ENCODE measurements at places on chromosomes 12 and 14.

GRCh38 chr12:44993161-44993560 is 57.7 kb downstream of the DBX2 start:
- no peak for DNase-seq

GRCh38 chr12:96197503-96198272 is 3.5 kb downstream of the ELK3 start:
- no peak for DNase-seq

DNA sequence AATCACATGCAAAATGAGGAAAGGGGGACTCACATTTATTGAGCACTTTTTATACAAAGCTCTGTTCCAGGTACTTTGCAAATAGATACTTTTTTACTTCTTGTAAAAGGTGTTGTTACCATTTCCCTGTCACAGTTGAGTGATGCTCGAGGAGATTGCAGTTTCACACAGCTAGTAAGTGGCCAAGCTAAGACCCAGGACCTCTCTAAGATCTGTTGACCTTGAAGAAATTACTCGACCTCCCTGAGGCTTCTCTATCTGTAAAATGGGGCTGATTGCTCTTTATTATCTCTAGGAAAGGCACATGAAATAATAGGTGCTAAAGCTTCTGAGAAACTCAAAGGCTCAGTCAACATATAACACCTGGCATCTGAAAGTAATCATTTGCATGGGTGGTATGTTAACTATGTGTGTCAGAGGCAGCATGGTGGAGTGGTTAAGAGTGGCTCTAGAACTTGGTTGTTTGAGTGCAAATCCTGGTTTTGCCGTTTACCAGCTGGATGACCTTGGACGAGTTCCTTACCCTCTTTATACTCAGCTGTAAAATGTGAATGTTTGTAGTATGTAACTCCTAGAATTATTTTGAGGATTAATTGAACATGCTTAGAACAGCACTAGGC is 41.5 kb downstream of the IFT81 start:
- no peak for DNase-seq

DNA sequence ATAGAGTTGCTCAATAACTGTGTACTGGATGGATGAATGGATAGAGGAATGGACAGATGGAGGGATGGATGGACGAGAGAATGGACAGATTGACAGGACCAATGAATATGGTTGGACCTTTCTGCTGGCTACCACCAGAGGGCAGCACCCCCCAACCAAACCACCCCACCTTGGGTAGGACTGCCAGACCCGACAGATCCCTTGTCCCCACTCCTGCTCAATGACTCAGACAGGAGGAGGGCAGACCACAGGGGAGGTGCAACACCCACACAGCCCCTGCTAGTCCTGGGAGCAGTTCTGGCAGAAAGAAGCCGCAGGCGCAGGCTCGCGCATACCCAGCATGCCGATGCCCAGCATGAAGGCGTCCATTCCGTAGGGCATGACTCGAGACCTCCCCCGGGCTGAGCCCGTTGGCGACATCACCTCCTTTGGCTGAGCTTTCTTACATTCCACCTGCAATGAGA is 12.4 kb downstream of the MSI1 start:
- DNase-seq: peak; percentile 72

GRCh38 chr12:55619354-55620138 is 17.1 kb upstream of the OR10P1 start:
- no peak for DNase-seq

- no peak for DNase-seq
Observed at GRCh38 chr14:72916174-72916573, 10.1 kb upstream of the DCAF4 start.

- no peak for DNase-seq
Observed at GRCh38 chr12:102539651-102540553, 59.5 kb upstream of the IGF1 start.

DNA sequence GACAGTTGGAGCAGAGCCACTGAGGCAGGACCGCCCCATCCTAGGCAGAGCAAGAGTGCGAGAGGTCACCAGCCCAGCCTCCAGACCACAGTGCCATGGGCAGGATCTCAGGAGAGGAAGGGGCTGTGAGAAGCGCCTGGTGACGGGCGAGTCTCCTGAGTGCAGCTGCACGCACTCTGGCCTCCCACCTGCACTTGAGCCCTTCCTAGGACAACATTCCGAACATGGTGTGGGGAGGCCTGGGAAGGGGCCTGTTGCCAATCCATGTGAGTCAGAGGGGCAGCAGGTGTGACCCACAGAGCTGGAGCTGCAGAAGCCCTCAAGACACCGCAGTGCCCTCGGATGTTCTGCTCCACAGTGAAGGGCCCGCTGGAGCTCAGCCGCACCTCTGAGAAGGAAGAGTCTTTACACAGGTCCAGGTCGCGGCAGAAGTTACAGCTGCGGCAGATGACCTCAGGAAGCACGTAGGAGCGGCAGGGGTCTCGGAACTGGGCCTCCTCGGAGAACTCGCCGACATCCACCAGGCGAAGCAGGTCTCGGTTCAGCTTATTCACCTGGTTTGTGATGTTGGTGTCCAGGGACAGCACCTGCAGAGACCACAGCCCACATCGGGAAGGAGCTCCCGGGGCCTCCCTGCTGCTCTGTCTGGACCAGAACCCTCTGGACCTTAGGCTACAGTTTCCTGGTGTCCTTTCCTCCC is 7.3 kb downstream of the P2RX2 start:
- no peak for DNase-seq

GRCh38 chr12:53180931-53181645 is 363 bp upstream of the CSAD start:
- peak; percentile 78 for DNase-seq

DNA sequence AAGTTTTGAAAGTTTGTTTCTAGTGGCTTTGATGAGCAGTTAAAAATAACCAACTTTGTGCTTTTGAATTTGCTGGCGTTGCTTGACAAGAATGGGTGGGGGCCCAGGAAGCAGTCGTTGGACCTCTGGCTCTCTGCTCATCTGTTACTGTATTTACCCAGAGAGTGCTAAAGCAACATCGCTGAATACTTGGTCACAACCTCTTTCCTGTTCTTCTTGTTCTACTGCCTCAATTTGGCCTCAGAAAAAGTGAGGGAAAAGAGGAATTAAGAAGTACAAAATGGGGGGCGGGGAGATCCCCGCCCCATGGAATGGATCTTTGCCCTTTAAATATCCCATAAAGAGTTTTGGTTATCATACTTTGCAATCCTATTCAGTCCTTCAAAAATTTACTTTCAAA is 221.5 kb upstream of the G2E3 start:
- DNase-seq: no peak

DNA sequence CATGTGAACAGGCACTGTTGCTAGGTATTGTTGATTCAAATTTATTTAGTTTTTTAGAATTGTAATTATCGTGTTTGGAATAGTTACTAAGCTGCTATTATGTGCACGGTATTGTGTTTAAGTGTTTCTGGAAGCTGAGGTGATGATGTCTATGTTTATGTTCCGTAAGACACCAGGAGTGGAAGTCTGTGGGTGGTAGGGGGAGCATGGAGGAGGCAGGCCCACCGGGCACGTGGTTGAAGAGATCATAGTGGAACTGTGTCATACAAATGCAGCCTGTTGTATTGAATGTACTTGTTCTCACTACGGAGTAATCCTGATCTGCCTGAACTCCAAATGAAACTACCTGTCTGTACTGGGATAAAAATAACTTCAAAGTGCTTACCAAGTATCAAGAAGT is 36.1 kb upstream of the STXBP6 start:
- no peak for DNase-seq

GRCh38 chr14:75274050-75274898 is 4.4 kb upstream of the FOS start:
- DNase-seq: no peak

DNA sequence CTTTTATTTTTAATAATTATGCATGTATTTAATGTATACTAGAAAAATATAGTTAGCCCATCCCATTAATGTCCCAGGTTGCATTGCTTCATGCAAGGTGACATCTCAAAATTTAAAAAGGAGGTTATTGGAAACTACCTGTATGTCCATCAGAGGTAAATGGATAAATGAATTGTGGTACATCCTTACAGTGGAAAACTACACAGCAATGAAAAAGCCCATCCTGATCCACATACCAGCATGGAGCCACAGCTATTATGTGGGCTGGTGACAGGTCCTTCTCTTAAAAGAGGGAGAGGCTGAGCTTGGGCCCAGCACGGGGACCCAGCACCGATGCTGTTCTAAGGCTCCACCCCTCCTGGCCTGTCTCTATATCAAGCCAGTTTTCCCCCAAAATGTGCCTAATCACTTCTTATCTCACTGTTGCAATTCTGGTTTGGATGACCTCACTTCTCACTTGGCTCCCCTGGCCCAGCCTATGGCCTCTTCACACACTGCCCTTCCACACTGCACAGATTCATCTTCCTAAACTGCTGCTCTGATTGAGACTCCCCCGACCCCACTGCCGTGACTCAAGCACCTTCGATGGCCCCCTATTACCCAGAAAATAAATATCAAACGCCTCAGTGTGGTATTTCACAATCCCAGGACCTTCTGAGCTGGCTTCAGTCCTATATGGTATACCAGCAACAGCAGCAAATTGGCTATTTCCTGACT is 97.1 kb upstream of the NCOR2 start:
- no peak for DNase-seq

GRCh38 chr12:47921907-47922306 is 17.1 kb upstream of the VDR start:
- DNase-seq: no peak

DNA sequence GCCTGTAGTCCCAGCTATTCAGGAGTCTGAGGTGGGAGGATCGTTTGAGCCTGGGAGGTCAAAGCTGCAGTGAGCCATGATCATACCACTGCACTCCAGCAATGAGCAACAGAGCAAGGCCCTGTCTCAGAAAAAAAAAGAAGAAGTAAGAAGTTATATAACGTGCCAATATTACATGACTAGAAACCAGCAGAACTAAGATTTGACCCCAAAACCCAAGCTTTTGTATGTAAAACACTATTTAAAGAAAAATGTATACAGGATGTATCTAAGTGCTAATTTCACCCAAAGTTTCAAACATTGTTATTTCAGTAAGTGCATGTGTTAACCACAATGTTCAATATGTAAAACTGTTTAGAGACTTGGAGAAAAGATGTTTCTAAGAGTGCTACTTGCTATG is 94.7 kb downstream of the SLC5A8 start:
- no peak for DNase-seq

DNA sequence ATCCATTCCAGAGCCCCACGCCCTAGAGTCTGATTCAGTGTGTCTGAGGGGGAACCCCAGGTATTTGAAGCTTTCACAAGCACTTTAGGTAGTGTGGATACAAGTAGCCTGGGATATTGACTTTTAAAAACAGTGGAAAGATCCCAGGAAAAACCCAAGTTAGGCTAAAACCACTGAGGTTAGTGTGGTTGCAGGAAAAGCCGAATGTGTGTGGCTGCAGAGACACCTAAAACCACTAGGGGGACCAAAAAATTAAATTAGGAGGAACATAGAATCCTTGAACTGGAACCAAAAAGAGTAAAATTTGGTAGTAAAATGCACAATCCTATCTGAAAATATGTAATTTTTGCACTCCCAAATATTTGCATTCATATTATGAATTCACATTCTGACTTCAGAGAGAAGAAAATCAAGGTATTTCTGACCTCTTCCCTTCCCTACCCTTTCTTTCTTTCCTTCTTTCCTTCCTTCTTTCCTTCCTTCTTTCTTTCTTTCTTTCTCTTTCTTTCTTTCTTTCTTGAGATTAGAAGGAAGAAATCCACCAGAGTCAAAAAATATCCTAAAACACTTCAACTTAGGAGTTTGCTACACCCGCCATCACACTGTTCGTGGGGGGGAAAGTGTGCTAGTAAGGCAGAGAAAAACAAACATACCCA is 37.8 kb downstream of the SLCO1A2 start:
- no peak for DNase-seq

- DNase-seq: no peak
Observed at GRCh38 chr12:3920351-3921150, 47.4 kb upstream of the PARP11 start.

DNA sequence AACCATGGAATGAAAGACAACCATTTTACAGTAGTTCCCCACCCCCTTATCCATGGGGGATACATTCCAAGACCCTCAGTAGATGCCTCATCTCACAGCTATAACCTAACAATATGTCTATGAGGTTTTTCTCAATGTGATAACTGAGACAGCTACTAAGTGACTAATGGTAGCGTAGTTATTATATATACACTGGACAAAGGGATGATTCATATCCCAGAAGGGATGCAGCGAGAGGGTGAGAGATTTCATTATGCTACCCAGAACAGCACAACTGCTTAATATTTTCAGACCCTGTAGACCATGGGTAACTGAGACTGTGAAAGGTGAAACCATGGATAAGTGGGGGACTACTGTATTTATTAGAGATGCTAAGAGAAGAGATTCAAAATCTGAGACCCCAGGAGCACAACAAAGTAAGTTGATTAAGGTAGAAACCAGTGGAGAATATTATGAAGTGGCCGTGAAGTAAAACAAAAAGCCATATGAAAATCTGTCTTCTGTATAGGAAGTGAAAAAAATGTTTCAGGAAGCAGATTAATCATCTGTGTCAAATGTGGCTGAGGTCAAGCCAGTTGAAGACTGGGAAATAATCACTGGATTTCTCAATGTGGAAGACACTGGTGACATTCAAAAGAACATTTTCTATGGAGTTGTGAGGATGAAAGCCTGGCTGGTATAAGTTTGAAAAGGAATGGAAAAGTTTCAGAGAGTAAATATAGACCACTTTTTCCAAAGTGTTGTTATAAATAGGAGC is 77.2 kb downstream of the RPL10L start:
- no peak for DNase-seq
